ENCODE measurements at places on chromosomes 7 and 10.

GRCh38 chr10:56653289-56653688 is 292.2 kb upstream of the ZWINT start:
- DNase-seq = no peak

DNA sequence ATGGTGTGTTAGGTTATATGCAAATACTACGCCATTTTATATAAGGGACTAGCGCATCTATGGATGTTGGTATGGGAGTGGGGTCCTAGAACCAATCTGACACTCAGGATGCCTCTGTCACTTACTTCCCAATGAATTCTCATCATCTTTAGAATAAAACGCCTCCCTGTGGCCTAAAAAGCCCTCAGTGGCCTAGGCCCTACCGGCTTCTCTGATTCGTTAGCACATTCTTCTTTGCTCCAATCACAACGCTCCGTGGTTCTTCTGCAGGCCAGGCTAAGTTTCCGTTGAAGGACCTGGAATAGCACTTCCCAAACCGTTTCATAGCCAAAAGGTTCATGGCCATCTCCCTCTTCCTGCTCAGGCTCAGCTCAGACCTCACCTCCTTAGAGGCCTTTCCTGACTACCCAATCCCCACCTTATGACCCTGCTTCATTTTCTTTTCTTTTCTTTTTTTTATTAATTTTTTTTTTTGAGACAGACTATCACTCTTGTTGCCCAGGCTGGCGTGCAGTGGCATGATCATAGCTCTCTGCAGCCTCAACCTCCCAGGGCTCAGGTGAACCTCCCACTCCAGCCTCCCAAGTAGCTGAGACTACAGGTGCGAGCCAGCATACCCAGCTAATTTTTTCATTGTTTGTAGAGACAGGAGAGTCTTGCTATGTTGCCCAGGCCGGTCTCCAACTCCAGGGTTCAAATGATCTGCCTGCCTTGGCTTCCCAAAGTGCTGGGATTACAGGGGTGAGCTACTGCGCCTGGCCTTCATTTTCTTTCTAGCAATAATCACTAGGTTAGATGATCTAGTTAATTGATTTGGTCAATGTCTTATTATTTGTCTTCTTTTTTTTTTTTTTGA is 24.5 kb upstream of the YWHAG start:
- DNase-seq = no peak

GRCh38 chr7:40721342-40721949 is 586.6 kb downstream of the SUGCT start:
- DNase-seq = no peak

GRCh38 chr10:21993360-21994001 is 10.0 kb downstream of the DNAJC1 start:
- no peak for DNase-seq

DNA sequence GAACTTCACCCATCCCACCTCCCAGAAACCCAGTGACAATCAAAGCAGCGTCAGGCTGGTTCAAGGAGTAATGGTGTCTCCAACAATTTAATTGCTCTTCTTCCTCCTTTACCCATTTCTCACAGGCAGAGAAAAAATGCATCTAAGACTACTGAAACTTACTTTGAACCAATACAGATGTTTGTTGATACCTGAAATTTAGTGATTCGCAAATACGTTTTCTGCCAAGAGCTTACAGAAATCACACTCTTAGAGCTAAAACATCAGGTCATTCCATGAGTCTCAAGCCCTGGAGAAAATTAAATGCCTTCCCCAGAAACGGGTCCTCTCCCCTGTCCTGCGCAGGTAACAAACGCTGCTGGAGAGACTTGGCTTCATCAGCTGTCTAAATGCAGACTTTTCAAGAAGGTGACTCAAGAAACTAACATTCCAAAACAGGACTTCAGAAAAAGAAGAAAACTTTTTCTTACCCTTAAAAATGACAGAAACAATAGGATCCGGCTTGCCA is 443 bp downstream of the MYOF start:
- DNase-seq = no peak
